H7 (cell line): ENCODE measurements at places on chromosomes 2 and 18.

- DNase-seq, result no peak
These were observed 39.4 kb downstream of the SPRED2 start for GRCh38 chr2:65393046-65393445.

DNA sequence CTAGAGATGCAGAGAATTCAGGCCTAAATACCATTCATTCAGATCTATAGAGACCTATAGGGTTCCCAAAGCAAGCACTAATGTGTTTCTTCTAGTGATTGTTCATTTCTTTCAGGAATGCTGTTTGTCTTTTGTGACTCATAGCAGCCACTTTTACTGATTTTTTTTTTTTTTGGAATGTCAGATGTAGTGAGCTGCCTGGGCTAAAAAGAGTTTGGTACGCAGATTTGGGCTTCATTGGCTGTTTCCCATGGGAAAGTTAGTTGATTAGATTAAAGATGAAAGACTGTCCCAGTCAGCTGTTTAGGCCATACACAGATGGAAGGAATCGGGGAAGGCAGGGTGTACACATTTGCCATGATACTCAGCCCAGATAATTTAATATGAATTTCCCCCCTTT, 87.6 kb downstream of the CDC42EP3 start:
- DNase-seq, result no peak

- no peak for DNase-seq
These were observed 69.6 kb downstream of the POLR1A start for GRCh38 chr2:86035883-86036668.

DNA sequence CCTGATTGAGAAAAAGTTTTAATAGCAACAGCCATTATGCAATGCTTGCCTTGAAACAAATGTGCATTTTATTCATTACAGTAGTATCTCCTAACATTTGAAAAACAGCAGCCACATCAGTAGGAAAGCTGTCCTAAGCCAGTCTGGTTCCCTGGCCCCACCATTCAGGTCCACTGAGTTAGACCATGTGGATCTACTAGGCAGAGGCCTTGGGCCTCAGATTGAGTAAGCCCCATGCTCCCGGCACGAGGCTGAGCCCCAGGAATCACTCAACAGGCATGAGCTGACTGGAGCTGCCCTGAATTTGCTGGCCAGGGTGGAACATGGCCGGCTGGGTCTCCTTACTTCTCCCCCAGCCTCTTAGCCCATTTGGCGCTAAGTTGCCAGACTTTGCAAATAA, 103.4 kb downstream of the ZFP36L2 start:
- no peak for DNase-seq

- DNase-seq, result peak; percentile 31
These were observed 73.7 kb upstream of the DNAJC10 start for GRCh38 chr2:182642328-182642727.

DNA sequence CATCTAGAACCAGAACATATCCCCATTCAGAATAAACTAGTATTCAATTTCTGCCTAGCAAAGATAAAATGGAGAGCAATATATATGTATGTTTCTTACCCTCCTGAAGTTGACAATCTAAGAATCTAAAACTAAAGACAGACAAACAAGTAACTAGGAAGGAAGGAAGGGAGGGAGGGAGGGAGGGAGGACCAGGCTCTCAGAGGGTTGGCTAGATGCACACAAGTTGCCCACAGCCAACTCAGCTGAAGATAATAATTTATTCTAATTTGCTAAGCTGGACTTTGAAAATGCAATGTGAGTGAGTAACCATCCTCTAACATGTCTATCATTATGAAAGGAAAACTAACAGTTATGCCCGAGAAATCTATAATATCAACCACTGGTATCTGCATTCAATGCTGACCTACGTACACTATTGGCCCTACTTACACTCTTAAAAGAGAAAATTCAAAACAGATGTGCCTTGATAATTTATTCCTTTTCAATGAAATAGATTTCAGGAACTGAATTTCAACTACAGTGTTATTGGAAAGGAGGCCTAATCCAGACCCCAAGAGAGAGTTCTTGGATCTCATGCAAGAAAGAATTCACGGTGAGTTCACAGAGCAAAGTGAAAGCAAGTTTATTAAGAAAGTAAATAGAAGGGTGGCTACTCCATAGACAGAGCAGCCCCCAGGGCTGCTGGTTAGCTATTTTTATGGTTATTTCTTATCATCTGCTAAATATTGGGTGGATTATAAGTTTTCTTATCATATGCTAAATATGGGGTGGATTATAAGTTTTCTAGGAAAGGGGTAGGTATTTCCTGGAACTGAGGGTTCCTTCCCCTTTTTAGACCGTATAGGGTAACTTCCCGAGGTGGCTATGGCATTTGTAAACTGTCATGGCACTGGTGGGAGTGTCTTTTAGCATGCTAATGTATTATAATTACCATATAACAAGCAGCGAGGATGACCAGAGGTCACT, 288.5 kb upstream of the SLC39A10 start:
- DNase-seq, result no peak

DNA sequence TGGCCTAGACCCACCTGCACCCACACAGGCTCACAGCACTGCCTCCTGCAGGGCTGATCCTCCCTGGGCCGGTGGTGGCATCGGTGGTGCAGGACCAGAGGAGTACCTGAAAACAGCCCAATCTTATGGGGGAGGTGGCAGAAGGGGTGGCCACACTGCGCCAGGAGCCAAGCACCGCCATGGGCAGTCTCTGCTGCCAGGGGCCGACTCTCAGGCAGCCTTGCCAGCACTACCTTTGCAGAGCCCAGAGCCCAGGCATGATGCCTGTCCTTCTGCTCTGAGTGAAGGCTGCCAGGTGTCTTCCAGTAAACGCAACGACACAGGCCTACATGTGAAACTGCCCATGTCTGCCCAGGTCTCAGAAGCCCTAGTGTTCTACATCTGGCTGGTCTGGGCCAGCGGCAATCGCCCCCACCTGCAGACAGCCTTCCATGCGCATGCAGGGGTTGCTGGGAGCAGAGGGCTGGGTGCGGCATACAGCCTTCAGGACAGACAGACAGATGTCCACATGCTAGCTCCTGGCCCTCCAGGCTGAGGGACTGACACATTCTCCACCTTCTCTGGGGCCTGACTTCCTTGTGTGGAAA, 6.8 kb downstream of the HS6ST1 start:
- DNase-seq, result peak; percentile 48

DNA sequence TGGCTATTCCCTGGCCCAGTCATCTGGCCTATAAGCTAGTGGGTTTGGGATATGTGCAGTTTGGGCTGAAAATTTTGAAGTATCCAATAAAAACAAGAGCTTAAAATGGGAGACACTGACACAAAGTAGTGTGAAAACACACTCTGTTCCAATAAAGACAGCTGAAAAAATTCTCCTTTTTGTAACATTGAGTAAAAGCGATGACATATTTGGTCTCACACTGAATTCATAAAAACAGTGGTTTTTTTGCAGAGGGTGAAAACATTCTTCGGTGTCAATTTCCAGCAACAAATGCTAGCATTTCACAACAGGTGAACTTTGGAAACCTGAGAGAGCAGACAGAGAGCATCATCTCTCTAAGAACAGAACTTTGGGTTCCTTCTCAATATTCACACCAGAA, 142.2 kb downstream of the OSR1 start:
- no peak for DNase-seq

DNA sequence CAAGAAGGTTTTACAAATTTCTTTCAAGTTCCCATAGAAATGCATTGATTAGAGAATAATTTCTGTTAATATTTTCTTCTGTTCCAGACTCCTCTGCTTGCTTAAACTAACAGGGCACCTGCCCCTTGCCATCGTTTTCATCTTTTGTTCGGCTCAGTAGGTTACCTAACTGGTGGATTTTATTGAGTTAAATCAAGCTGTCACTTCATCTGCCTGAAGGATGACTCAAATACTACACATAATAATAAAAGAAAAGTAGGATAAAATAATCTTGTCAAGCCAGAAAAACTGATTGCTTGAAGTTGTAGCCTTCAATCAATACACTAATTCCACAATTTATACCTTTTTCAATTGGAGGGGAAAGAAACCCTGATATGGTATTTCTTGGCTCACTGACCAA, 234.0 kb downstream of the NR4A2 start:
- DNase-seq, result no peak

DNA sequence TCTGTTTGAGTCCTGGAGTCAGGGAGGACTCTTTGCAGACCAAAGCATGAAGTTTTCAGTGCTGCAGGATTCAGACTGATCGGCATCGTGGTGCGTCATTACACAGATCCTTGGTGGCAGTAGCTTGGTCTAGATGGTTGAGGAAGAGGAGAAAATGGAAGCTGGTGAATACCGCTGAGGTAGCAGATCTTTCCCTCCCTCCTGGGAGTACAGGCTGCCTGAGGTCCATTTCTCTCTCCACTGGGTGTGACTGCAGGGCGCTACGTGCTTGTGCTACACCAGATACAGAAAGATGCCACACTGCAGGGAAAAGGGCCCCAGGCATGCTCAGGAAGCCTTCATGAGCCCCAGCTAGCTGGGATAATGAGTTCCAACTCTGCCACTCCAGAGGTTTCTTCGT, 3.3 kb upstream of the CNDP1 start:
- no peak for DNase-seq

DNA sequence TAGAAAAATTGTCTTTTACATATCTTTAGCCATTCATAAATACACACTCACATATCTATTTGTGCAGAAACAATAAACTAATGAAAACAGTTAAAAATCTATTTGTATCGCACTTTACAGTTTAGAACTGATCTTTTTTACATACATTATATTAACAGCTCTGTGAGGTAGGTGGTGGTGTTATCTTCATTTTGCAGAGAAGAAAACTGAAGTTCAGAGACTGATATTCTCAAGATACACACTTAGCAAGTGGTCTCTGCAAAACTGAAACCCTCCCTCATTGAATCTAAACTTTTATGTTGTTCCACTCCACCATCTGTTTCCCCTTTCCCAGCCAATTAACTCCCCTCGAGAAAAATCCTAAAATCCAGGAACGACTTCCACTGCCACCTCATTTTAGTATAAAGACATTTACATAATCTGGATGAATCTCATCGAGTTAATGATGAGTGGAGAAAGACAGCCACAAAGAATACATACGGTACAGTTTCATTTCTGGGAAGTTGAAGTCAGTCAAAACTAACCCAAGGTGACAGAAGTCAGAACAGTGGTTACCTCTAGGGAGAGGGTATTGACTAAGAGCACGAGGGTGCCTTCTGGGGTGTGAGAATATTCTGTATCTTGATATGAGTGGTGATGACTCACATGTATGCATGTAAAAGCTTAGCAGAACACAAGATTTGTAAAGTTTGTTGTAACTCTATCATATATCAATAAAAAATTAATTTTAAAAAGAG, 524.2 kb upstream of the TCF4 start:
- no peak for DNase-seq

DNA sequence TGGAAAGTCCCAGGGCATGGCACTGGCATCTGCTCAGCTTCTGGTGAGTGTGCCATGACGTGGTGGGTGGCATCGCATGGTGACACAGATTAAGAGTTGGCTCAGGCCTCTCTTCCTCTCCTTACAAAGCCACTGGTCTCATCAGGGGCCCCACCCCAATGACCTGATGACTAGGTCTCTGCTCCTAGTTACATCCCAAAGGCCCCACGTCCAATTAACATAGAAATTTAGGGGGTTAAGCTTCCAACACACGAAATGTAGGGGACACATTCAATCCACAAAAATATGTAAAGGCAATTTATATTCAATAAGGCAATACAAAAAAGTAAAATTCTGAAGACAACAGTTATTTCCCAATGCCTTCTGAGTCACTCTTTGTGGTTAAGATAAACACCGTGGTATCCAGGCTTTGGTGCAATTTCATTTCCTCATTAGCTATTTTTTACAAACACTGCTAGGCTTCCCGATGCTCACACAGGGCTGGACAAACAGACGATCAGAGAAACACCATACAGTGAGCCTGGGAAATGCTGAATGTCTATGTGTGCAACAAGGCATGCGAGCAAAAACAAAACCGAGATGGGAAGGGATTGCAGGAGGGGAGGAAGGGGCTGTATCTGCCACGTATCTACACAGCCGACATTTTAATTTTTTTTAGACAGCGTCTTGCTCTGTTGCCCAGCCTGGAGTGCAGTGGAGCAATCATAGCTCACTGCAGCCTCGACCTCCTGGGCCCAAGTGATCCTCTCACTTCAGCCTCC, 67.2 kb downstream of the MBP start:
- DNase-seq, result no peak

GRCh38 chr2:48874282-48874681, 118.8 kb upstream of the LHCGR start:
- no peak for DNase-seq

- DNase-seq, result no peak
These were observed 128.6 kb upstream of the EPC2 start for GRCh38 chr2:148515976-148516375.

- no peak for DNase-seq
These were observed 55.4 kb upstream of the RAPH1 start for GRCh38 chr2:203590496-203590895.

GRCh38 chr2:235533616-235534385, 40.0 kb downstream of the AGAP1 start:
- DNase-seq, result no peak

DNA sequence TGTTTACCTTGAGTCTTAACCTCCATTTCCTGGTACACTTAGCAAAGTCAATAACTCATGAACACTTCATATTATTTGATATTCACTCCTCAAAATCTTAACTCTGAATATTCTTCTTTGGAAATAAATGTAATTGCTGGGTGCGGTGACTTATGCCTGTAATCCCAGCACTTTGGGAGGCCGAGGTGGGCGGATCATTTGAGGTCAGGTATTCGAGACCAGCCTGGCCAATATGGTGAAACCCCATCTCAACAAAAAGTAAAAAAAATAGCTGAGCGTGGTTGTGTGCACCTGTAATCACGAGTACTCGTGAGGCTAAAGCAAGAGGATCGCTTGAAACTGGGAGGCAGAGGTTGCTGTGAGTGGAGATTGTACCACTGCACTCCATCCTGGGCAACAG, 201.3 kb upstream of the DSEL start:
- no peak for DNase-seq

- no peak for DNase-seq
These were observed 273.4 kb downstream of the AGPS start for GRCh38 chr2:177665948-177666347.

GRCh38 chr2:132991471-132992045, 321.6 kb upstream of the LYPD1 start:
- DNase-seq, result no peak

- DNase-seq, result no peak
These were observed 3.7 kb upstream of the TMEM214 start for GRCh38 chr2:27029051-27029450.

DNA sequence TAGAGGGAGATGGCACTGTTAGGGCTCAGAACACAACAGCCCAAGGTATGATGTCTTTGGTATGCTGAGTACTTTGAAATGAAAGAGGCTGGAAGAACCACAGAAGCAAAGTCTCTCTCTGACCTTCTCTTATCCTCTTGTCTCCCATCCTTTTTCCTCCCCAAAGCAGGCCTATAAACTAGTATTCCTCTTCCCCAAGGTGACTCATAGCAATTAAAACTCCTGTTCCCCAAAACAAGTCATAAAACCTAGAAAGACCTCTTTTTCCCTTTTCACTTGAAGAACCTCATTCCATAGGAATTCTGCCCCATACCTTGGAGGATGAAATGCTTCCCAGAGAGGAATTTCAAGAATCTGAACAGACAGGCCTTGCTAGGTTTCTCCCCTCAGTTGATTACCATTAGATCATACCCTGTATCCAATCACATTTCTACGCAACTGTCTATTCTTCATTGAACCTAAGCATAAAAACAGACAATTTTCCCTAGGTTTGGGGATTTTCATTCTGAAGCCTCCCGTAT, 25.7 kb downstream of the MDH1 start:
- no peak for DNase-seq
